Activated CD4-positive, CD25-positive, alpha-beta regulatory T cell (primary cell): ENCODE measurements at places on chromosomes 3 and 15.

DNA sequence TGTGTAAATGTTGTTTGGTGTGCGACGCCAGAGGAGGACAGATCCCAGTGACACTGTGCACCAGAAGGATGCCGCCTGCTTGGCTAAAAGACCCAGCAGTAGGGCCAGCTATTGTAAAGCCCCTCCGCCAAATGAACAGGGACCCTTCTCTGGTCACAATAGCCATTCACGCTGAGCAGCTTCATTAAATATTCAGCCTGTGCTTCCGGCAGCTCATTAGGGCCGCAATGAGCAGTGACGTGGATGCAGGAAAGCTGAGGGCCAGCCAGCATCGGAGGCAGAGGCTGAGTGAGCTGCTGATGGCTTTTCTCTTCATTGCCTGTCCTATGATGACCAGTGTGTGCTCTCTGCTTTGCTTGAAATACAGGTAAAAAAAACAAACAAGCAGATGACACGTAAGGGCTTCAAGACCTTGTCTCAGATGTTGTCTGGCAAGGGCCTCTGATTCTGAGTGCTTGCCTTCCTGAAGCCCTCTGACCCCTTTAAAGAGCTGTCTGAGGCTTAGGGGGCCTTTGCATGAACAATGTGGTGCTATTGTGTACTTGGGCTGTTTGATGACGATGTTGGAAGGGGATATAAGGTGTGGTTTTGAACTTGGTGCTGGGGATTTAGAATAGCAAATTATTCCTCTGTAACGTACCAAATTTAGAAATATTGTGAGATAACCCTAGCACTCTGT is 130.4 kb downstream of the FEZF2 start:
- no peak for DNase-seq

DNA sequence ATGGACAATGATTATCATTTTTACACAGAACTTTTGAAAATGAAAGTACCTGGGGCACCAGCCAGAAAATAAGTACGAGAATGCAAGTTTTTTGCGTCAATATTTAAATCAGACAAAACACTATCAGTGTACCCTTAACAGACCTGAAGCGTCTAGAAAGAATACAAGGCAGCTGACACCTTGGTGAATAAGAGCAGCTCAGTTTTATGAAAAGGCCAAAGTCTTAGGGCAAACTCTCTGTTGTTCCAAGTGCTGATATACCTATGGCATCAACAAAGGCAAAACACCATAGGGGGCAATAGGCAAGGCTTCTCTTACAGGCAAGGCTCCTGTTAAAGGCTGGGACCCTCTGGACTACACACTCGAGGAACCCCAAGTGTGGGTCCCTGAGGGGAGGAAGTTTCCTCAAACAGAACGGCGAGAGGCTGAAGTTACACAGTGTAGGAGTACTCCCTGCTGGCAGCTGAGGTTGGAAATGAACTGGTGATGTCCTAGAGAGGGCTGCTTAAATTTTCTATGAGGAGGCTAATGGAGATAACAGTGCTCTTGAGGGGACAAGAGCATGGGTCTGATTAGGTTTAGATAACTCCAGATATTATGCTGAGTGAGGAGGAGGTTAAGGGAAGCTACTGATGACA is 291.0 kb downstream of the TIGIT start:
- no peak for DNase-seq

- DNase-seq: no peak
These were observed 8.3 kb downstream of the ARL13B start for GRCh38 chr3:93988283-93988682.

GRCh38 chr15:20644896-20645295 is 103.3 kb upstream of the GOLGA6L6 start:
- DNase-seq: no peak

DNA sequence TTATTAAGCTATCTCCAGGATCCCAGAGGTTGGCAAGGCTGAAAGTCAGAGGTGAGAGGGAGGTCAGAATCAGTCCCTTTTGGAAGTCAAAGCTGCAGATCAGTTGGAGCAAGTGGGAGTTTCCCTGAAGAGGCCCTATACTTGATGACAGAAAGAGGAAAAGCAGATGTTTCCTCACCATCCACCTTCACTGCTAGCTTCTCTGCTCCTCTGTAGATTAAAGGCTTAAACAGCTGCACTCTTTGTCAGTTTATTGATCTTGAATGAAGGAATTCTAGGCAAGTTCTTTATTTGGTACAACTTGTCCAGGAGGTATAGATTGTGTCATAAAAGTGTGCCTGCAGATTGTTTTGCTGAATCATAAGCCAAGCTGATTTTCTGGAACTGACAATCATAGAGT is 408.2 kb upstream of the TGFBR2 start:
- DNase-seq: no peak

- DNase-seq: no peak
These were observed 459.6 kb downstream of the MECOM start for GRCh38 chr3:169203631-169204550.

DNA sequence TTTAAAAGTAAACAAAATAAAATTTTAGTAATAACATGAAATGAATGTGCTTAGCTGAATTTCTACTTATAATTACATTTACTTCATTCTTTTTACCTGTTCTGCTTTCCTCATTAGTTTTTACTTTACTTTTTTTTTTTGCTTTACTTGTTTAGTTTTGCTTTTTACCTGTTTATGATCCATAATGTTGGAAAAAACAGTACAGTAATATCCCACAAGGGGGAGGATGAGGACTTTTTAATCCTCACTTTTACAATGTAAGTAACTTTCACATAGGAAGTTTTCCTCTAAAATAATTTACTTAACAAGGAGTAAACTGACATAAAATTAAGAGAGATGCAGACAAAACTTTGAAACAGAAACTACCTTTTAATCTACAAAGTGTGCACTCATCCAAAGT is 268.7 kb downstream of the TBC1D5 start:
- no peak for DNase-seq

GRCh38 chr3:16932877-16933276 is 48.1 kb downstream of the PLCL2 start:
- no peak for DNase-seq

DNA sequence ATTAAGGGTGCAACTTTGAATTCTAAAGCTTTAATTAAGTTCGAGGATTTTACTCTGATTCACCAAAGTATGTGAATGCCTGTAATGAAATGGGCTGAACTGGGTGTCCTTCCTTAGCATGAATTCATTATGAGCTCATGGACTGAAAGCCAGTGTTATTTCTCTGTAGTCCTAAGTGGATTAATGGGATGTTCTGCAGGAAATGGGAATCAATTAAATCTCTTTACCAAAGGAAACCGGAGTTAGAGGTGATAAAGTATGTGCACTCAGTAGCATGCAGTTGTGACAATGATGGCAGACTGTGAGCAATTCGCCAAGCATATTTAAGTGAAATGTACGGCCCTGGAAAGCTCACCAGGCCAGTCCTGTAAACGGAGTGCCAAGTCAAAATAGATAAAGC is 138.7 kb downstream of the CHL1 start:
- no peak for DNase-seq

DNA sequence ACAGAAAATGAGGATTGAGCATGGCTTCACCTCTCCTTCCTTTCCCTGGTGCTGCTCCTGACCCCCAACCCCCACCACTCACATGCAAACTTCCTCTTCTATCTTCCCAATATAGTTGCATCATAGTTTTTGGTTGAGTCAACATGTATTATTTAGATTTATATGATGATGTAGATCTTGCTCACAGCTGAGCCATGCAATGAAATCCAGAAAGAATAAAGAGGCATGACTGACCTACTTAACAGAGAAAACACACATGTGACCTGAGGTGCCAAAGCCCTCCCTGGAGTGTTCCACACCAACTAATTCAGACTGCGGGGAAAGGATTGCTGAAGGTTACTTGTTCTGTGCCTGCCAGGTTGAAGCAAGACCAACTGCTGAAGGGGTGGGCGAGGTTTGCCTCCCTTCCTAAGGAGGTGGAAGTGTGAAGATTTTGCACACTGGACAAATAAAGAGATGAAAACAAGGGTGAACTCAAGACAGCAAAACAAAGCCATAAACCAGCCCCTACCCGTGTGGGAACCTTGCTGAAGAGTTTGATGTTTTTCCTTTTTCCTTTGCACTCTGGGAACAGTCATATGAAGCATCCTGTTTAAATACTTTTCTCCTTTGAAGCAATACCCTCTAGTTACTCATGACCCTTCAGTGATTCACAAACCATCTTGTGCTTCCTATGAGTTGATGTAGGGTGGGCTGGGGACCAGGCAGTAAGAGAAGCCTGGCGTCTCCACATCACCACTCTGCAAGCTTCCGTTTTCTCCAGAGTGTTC is 155.2 kb upstream of the UBE2E1 start:
- DNase-seq: no peak

GRCh38 chr3:58341376-58341775 is 8.7 kb downstream of the PXK start:
- DNase-seq: no peak

- DNase-seq: no peak
These were observed 385.3 kb downstream of the TBC1D5 start for GRCh38 chr3:17357035-17357710.

DNA sequence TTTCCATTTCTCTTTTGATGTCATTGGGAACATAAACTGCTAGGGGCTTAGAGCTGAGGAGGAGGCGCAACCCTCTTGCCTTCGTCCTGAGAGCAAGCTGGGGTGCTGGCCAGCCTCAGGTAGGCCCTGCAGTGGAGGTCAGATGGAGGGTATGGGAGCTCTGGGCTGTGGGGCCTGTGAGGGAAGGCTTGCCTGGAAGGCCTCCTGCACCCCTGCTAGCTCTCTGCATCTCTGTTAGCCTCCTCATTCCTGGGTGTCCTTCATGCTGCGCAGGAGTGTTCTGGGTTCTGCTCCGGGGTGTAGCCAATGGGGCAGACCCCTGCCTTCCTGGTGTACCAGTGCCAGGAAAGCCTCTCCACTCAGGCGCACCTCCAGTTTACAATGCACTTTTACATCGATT is 11.8 kb downstream of the GP5 start:
- DNase-seq: no peak

- no peak for DNase-seq
These were observed 28.8 kb downstream of the FHIT start for GRCh38 chr3:61222467-61222866.

DNA sequence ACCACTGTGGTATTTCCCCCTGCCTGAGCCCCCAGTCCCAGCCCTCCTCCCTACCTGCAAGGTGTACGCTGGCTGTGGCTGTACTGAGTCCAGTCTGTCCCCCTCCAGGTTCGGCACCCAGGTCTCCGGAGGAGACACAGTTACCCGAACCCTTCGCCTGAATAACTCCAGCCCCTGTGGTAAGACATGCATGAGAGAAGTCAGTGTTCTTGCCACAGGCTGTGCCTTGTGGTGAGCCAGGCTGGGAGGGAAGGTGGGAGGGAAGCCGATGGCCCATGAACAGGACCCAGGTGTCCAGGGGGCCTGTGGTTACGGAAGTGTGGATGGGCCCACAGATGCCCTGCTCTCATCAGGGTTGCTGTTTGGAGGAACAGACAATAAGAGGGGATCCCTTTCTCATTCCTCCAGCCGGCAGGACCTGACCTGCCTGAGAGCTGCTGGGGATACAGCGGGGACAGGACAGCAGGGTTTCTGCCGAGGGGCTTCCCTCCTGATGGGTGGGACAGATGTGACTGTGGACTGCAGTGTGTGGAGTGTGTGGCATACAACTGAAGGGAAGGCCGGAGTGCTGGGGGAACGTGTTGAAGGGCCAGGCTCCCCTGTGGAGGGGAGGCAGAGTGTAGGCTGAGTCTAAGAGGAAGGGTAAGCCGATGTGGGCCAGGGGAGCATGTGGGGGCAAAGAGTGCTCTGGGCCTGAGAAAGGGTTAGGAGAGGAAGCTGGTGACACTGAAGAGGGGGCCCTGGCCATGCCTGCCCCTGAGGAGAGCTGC is 21.9 kb downstream of the ACAA1 start:
- no peak for DNase-seq

DNA sequence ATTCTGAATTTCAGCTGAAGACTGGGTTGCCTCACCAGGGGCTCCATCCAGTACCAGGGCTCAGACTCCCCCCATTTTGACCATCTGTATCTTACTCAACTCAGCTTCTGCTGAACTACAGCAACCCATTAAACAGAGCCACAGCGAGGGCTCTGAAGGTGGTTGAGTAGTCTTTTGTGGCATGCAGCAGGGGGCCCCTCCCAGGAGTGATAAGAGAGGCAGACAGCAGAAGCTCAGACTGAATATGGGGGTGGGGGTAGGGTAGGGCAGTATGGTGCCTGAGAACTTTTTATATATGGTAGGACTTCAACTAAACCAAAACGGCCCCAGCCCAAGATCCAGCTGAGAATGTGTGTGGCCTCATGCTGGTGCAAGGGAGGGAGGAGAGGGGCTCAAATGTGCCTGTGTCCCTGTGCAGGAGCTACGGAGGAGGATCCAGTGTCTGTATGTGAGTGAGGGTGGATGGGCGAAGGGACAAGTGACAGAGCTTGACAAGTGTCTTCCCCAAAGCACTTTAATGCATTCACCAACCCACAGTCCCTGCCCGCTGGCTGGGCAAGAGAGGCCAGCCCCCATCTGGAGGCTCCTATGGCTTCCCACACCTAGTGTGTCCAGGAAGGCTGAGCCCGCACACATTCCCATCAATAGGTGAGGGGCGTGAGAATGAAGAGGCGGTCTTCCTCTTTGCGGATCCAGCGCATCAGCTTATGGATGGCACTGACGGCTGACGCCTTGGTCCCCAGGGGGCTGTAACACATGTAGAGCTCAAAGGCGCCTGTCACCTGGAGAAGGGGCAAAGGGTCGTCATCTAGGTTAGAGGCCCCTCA is 4.9 kb upstream of the MST1R start:
- no peak for DNase-seq
